ENCODE measurements at places on chromosomes 12 and 14.

DNA sequence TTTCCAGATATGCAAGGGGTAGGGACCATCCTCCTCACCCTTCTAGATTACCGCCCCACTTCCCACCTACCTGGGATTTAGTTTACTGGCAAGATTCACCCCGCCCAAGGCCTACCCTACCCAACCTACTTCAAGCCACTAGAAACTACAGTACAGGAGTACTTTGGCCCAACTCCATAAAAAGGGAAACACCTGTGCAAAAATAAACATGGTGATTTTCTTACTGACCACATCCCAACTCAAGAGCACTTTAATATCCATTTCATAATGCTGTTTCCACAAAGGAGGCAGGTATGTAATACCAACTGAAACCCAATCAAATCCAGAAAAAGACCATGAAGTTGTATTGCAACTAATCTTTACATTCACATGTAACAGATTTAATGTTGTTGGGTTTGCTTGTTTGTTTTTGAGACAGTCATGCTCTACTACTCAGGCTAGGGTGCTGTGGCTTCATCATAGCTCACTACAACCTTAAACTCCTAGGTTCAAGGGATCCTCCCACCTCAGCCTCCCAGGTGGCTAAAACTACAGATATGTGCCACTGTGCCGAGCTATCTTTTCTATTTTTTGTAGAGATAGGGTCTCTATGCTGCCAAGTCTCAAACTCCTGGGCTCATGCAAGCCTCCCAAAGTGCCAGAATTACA, 41.7 kb upstream of the RAP1B start:
- H3K27ac ChIP-seq = no peak overlapping the region
- no peak overlapping the region for H3K4me3 ChIP-seq
- no peak for DNase-seq

DNA sequence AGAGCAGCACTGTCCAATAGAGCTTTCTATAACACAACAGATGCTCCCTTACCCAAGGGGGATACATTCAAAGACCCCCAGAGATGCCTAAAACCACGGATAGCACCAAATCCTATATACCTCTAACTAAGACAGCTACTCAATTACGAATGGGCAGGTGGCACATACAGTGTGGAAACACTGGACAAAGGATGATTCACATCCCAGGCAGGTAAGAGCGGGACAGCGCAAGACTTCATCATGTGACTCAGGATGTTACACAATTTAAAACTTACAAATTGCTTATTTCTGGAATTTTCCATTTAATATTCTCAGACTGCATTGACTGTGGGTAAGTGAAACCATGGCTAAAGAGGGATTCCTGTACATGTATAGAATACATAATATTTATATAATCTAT, 5.5 kb upstream of the HCFC2 start:
- no peaks in the 10 kb centered on the region for H3K36me3 ChIP-seq
- H3K4me3 ChIP-seq = no peak overlapping the region
- no peak for DNase-seq

- no peak overlapping the region for H3K4me3 ChIP-seq
- H3K36me3 ChIP-seq = no peaks in the 10 kb centered on the region
- no peak overlapping the region for H3K27ac ChIP-seq
- DNase-seq = no peak
- H3K4me1 ChIP-seq = no peaks in the 10 kb centered on the region
Measured at GRCh38 chr12:31233061-31233730, 92.8 kb downstream of the SINHCAF start.

- H3K27me3 ChIP-seq = no peaks in the 10 kb centered on the region
- H3K4me1 ChIP-seq = no peaks in the 10 kb centered on the region
- H3K4me3 ChIP-seq = no peak overlapping the region
- H3K27ac ChIP-seq = no peak overlapping the region
- H3K36me3 ChIP-seq = no peaks in the 10 kb centered on the region
Measured at GRCh38 chr14:101480747-101481530, 80.4 kb upstream of the DIO3 start.

Measured in spleen (tissue), 13 donors.